Germinal center (tissue), 1 donor: ENCODE measurements at places on chromosomes 16 and 17.

DNA sequence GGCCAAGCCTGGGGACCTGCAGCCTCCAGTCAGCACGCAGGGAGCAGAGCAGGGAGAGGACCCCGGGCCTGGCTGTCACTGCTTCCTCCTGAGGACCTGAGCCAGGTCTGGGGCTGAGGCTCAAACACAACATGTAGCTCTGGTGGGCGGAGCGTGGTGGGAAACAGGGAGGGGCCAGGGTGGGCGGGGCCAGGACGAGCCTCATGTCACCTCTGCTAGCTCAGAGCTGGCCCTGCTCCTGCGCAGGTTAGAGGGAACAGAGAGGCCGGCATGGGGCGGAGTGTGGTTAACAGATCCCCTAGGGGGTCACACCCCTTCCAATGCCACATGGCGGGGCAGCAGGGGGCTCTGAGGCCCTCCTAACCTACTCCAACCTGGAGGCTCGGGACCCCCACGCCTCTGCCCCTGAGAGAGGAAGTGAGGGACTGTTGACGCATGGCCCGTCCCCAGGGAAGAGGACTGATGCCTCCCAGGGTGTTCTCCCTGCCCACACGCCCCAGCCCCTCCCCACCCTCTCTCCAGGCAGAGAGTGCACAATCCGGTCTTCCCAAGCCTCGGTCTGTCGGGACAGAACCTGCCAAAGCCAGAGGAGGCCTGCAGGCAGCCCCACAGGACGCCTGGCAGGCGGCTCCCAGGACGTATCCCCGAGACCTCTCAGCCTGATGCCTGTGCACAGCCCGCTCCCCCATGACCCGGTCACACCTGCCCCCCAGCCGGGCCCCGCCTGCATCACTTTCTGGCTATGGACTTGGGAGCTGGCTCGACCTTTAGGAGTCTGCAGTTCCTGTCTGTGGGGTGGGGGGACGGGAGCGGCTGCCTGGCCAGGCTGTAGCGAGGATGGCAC lies 15.2 kb downstream of the PIEZO1 start:
- DNase-seq = peak; percentile 89

DNA sequence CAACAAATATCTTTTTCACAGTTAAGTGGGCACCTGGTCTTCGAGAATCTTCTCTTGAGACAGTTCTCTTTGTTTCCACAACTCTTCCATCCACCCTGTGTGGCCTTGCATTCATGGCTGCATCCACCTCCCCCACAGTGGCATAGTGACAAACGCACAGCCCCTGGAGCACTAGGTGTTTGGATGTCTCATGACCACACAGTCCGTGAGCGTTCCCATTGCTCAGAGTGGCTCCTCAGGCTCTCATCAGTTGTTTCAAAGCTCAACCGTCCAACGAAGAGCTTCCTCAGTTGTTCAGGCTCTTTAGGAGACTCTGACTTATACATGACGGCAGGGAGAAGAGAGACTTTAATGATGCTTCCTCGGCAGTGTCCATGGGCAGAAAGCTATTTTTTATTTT lies 191.6 kb downstream of the CDRT15L2 start:
- no peak for DNase-seq

DNA sequence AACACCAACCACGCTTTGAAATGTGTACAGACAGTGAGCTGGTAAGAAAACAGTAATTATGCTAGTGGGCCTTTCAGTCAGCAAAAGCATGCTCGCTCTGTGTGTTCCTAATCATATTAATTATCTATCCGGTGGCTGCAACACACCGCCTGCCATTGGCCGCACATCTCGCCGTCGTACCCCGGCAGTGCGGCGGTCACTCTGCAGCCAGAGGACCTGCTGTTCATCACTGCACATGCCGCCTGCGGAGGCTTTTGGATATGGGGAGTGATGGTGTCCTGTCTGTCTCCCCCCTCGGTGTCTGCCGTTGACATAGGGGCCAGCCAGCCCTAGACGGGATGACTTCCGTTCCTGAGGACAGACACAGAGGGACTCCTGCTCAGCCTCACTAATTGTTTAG lies 68.5 kb downstream of the RPA1 start:
- DNase-seq = no peak

- DNase-seq = peak; percentile 3
These were observed 81.5 kb downstream of the CA4 start for GRCh38 chr17:60231234-60231633.

GRCh38 chr16:47037396-47037745 lies 63.9 kb upstream of the DNAJA2 start:
- DNase-seq = peak; percentile 50

DNA sequence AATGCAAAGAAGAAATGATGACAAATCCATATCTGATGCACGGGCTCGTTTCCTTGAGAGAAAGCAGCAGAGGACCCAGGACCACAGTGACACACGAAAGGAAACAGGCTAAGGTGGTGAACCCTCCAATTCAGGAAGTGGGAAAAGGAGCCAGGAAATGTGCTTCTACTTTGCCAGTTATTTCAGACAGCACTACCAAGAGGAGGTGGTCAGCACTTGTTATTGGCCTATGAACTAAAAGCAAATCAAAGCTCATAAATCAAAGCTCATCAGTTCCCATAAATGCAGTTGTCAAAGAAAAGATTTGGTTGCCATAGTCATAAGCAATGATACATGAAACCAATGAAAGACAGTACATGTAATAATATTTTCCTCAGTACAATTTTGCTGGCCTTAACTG lies 12.6 kb upstream of the CLTC start:
- DNase-seq = no peak
